ENCODE measurements at places on chromosomes 1 and 21. TPM values are rescaled to one million over a fixed set of nuclear protein-coding genes. Genes with fewer than 3 reads are reported as not detected.
A peak's percentile ranks its signal among the peaks of the same experiment; 100 is the strongest.

OR2T5 gene
- not detected for total RNA-seq

FAM78B gene
- 0.16 TPM for total RNA-seq

NUDT4B gene
- total RNA-seq: not detected

TSPAN1 gene
- 0.52 TPM for total RNA-seq

GRCh38 chr1:183764981-183765380, 39.9 kb upstream of the RGL1 start:
- H3K4me1 ChIP-seq: no peaks in the 10 kb centered on the region
- H3K27me3 ChIP-seq: no peaks in the 10 kb centered on the region
- no peak overlapping the region for H3K4me3 ChIP-seq
- no peak for DNase-seq
- H3K27ac ChIP-seq: no peak overlapping the region

- no peak overlapping the region for H3K4me3 ChIP-seq
- H3K27me3 ChIP-seq: peaks cover 16% of the 10 kb centered on the region
- H3K36me3 ChIP-seq: no peaks in the 10 kb centered on the region
- H3K27ac ChIP-seq: no peak overlapping the region
- no peak for DNase-seq
These were observed 285.0 kb upstream of the NR5A2 start for GRCh38 chr1:199742547-199742946.

- peak overlapping the region; percentile 84 for H3K27ac ChIP-seq
- peaks cover 51% of the 10 kb centered on the region for H3K4me1 ChIP-seq
- no peaks in the 10 kb centered on the region for H3K27me3 ChIP-seq
- no peaks in the 10 kb centered on the region for H3K36me3 ChIP-seq
- no peak overlapping the region for H3K4me3 ChIP-seq
- no peak for DNase-seq
These were observed 68.1 kb upstream of the ANGPTL1 start for GRCh38 chr1:178938959-178939317.

- no peaks in the 10 kb centered on the region for H3K27me3 ChIP-seq
- H3K4me3 ChIP-seq: no peak overlapping the region
- no peak for DNase-seq
- H3K27ac ChIP-seq: no peak overlapping the region
- H3K36me3 ChIP-seq: no peaks in the 10 kb centered on the region
These were observed 30.6 kb upstream of the INSL5 start for GRCh38 chr1:66831529-66832239.

GRCh38 chr1:54953846-54954245, 26.6 kb upstream of the TMEM61 start:
- peaks cover 26% of the 10 kb centered on the region for H3K4me1 ChIP-seq
- H3K27ac ChIP-seq: no peak overlapping the region
- no peaks in the 10 kb centered on the region for H3K27me3 ChIP-seq
- peaks cover 3% of the 10 kb centered on the region for H3K36me3 ChIP-seq

DNA sequence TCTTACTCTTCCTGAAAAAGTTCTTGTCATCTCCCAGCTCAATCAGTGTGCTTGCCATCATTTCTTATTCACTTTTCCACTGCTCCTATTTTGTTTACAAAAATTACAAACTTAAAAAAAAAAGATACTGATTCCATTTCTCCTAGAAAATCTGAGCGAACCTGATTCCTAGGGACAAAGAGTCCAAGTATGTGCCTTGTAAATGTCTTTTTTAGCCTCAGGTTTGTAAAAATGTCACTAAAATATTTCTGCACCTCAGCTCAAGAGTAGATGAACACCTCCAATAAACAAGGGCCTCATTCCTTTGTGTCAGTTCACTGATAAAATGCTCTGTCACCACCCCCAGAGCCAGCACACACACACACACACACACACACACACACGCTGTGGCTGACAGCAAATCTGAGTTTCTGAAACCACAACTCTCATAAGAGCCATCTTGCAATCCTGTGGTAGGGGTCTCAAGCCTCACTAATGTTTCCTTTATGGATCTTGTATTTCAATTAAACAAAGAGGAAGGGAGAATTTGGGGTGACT, 299.2 kb downstream of the PBX1 start:
- H3K36me3 ChIP-seq: no peaks in the 10 kb centered on the region
- peak overlapping the region; percentile 86 for H3K27ac ChIP-seq
- no peaks in the 10 kb centered on the region for H3K27me3 ChIP-seq

DNA sequence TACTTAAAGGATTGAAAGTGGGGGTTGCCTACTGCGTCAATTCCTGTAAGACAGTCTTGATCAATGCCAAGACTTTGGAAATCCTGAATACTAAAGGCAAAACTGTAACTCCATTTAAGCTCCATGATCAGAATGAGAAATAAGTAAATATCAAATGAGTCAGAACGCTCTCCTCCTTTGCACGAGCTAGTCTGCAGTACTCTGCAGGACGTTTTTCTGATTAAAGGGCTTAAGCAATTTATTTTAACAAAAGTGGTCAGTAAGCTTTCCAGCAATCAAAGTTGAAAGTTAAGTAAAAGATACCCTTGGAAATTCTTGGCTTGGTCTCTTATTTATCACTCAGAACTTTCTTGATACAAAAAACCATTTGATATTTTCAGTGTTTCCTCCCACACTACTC, 35.7 kb upstream of the ARHGAP29 start:
- DNase-seq: no peak
- peaks cover 21% of the 10 kb centered on the region for H3K4me1 ChIP-seq
- no peak overlapping the region for H3K4me3 ChIP-seq

- no peaks in the 10 kb centered on the region for H3K4me1 ChIP-seq
- no peaks in the 10 kb centered on the region for H3K36me3 ChIP-seq
- no peak overlapping the region for H3K27ac ChIP-seq
- no peak overlapping the region for H3K4me3 ChIP-seq
- DNase-seq: no peak
These were observed 13.7 kb upstream of the TTC4 start for GRCh38 chr1:54701996-54702395.

DNA sequence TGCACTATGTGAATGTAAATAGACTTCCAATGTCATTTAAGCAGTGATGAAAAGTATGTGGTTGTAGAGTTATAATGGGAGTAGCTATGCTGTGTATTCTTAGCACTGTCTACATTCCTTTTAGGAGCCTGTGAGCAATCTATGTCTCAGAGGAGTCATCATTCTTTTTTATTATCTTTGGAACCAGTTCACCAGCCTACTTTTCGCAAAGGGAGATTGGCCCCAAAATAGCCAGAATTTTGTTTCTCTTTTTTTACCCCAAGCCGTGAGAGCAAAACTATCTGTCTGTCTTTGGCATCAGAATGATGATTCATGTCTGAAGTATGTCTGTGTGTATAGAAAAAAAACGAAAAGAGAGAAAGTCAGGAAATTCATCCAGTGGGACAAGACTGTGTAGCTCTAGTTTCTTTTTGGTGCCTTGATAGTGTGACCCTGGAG, 44.2 kb downstream of the OSBPL9 start:
- DNase-seq: no peak
- H3K4me1 ChIP-seq: peaks cover 32% of the 10 kb centered on the region
- no peaks in the 10 kb centered on the region for H3K27me3 ChIP-seq
- peak overlapping the region; percentile 73 for H3K27ac ChIP-seq

DNA sequence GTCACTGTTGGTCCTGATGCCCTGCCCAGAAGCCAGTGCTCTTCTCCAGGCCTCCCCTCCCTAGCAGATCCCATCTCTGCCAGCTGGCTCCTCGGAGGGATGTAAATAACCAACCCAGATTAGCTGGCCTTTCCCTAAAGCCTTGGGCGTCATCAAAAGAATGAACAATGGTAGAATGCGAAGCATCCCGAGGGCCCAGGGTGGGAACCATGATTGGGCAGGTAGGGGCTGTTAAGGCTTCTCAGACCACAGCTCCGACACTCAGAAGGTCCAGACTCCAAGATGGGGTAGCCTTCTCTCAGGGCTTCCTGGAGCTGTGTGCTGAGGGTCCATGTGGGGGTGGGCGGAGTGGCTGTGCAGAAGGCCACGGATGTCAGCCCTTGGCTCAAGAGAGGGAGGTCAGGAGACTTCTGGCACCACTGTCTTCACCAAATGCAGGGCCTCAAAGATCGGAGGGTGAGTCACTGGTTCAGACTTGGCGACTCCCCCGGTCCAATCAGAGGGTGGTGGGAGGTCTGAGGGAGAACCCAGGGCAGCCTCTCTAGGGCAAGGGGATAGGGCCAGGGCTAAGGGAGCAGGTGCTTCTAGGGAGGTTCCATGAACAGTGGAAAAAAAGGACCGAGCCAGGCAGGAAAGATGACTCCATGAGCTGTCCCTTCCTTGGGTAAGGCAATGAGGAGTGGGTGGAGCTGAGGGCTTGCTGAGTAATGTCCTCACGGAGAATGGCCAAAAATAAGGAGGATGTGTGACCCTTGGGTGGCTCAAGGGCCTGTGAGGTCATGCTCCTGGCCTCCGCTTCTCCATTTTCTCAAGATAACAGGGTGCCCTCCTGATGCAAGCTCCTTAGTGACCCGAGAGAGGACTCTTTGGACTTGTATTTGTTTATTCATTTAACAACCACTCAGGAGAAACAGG, 58.4 kb upstream of the EPS8L3 start:
- DNase-seq: no peak
- no peaks in the 10 kb centered on the region for H3K27me3 ChIP-seq
- no peaks in the 10 kb centered on the region for H3K36me3 ChIP-seq
- H3K4me3 ChIP-seq: no peak overlapping the region
- H3K4me1 ChIP-seq: peaks cover 3% of the 10 kb centered on the region

DNA sequence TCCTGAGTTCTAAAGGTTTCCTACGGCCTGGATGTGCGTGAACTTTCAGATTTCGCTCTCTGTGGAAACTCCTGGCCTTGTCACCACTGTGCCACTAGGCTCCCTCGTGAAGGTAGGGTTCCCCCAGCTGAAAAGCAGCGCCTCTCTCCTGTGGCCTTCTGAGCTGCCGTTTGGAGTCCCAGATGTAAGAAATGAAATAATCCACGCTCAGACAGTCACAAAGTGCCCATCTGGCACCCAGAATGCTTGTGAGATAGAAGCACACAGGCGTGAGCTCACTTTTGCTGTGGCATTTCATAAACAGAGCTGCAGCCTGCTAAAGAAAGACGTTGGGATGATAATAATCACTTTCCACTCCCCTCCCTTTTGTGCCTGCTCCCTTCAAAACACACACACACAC, 65.8 kb downstream of the LMO4 start:
- no peak for DNase-seq
- H3K4me1 ChIP-seq: peaks cover 33% of the 10 kb centered on the region
- H3K4me3 ChIP-seq: no peak overlapping the region
- no peaks in the 10 kb centered on the region for H3K27me3 ChIP-seq
- H3K36me3 ChIP-seq: peaks cover 6% of the 10 kb centered on the region

DNA sequence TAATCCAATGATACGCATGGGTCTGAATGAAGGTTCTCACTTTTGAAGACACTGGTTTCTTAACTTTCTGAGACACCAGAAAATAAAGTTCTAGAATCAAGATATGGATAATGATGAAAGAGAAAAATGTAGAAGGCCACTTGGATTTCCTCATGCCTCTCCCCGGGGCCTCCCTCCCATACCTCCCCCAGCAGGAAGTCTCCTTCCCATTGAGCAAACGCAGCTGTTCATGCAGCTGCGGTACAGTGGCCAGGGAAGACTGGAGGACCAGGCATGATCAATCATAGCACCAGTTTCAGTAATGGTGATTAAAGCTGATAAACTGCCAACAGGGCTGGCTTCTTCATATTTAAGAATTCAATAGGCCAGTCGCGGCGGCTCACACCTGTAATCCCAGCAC, 10.9 kb upstream of the UBR4 start:
- no peak overlapping the region for H3K4me3 ChIP-seq
- H3K36me3 ChIP-seq: peaks cover 48% of the 10 kb centered on the region
- no peaks in the 10 kb centered on the region for H3K27me3 ChIP-seq

DNA sequence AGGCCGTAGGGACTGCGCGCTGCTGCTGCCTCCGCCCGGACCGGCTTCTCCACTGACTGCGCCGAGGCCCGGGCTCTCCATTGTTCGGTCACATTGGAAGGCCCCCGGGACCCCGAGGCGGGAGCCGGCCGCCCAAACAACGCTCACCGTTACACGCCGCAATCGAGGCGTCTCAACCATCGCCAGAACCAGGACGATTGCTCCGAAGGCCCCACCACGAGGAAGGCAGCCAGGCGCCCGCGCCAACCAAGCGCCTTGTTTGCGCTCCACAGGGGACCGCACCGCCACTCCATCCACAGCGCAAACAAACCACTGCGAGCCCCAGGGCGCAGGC, 595 bp downstream of the GLUL start:
- H3K27ac ChIP-seq: peak overlapping the region; percentile 98
- H3K4me3 ChIP-seq: peak overlapping the region; percentile 94
- no peaks in the 10 kb centered on the region for H3K27me3 ChIP-seq

DNA sequence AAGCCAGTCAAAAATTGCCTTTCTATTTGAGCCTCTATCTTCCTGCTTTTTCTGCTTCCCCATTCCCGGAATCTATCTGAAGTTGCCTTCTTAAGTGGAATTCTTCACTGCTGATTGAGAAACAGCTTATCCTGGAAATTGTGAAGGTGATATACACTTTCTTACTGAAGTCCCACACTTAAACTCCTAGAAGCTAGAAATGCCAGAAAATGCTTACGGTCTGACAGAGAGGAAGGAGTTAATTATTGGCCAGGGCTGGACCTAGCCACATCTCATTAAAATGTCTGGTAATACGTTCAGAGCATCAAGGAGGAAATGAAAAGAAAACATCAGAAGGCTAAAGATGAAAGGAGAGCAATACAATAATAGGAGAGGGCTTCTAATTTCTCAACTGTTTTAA, 292.5 kb upstream of the SNX7 start:
- no peaks in the 10 kb centered on the region for H3K27me3 ChIP-seq
- no peak for DNase-seq
- peaks cover 4% of the 10 kb centered on the region for H3K4me1 ChIP-seq
- H3K4me3 ChIP-seq: no peak overlapping the region
- H3K36me3 ChIP-seq: no peaks in the 10 kb centered on the region
- H3K27ac ChIP-seq: no peak overlapping the region

DNA sequence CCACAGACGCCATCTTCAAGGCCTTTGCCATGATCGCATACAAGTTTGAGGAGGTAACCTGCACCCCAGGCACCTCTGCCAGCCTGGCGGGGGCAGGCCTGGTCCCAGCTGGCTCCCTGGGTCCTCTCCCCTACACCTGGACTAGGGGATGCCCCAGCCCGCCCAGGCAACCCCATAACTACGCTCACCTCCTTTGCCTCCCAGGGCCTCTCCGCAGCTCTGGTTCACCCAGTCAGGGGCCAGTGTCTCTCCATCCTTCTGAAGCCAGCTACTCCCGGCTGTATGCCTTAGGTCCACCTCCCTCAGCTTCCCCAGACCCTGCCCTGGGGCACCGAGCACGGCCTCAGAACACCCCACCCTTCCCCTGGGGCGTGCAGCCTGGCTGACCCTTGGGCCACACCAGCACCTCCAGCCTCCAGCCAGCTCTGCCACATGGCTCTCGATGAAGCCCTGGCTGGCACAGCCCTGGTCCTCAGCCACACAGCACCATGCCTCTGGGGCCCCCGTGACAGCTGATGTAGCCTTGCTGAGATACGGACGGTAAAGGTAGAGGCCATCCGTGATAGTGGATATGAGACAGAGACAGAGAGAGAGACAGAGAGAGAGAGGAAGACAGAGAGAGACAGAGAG, 80.4 kb upstream of the COL6A1 start:
- no peak overlapping the region for H3K27ac ChIP-seq
- DNase-seq: no peak
- peaks cover 2% of the 10 kb centered on the region for H3K27me3 ChIP-seq
- no peak overlapping the region for H3K4me3 ChIP-seq
- peaks cover 5% of the 10 kb centered on the region for H3K4me1 ChIP-seq
